ENCODE measurements at places on chromosomes 4 and X. TPM values are rescaled to one million over a fixed set of nuclear protein-coding genes. Genes with fewer than 3 reads are reported as not detected.

GRCh38 chr4:152682143-152682941 is 2.5 kb upstream of the TMEM154 start:
- DNase-seq = no peak

DNA sequence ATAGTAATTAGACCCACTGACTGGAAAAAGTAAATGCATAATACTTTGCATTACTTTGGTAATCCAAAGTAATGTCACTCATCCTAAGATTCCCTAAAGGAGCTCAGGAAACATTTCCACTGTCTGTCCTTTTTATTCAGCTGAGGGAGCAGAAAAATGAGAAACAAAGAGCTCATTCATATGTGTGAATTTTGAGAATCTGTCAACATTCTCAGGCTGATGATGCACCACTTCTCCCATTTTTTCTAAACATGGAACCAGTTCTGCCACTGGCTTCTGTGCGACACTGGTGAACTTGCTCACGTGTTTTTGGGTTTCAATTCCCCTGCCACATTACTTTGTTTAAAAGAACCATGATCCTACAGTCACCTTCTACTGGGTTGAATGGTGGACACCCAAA is 28.4 kb upstream of the ADH7 start:
- no peak for DNase-seq

DNA sequence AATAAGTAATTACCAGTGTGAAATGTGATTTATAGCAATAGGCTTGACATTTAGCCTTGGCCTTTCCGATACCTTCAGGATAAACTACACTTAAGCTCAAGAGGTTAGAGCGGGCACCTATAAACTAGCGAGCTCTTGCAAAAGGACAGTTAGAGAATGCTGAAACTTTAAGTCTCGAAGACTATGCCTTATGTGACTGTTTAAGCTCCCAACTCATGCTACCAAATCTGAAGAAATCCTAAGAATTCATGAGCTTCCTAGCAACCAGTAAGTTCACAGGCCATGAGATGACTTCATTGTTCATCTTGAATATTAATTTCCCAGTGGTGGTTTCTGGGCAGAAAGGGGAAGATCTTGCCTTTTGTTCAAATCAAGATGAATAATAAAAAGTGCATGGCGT is 4.7 kb downstream of the STOX2 start:
- DNase-seq = no peak

DNA sequence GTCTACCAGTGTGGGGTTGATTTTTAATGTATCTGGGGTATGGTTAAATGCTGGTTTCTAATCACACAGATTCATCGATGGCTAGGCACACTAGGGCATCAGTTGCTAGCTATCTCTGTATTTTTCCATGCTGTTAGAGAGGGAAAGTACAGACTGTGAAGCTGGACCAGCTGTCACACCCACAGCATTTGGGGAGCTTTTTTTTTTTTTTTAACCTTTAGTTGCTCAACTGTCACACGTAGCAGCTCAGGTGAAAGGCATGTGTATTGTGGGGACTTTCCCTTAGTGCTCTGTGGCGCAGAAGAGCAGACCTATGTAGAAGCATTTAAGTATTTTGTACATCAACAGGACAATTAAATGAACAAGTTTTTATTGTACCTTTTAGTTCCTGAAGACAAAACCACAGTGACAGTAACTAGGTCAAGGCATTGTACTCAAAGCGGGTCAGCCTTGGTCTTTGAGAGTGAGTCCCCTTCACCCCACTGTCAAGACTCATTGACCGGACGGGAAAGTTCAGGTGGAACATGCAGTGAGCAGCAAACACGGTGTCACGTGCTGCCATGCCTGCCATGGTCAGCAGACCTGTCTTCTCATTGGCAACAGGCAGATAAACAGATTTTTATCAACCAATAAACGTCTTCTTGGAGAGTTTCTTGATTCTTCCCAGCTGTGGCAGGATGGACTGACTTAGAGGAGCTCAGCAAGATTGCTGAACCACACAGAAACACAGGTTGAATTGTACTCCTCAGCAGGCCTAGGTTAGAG is 65.3 kb downstream of the CASP3 start:
- no peak for DNase-seq

The AMTN gene
- total RNA-seq = not detected

The CLNK gene
- not detected for total RNA-seq
